ENCODE measurements at places on chromosomes 2 and 18. TPM values are rescaled to one million over a fixed set of nuclear protein-coding genes. Genes with fewer than 3 reads are reported as not detected.
A peak's percentile ranks its signal among the peaks of the same experiment; 100 is the strongest.

FSHR gene
- total RNA-seq, result 0.38 TPM

CIB4 gene
- total RNA-seq, result not detected

ARHGEF4 gene
- total RNA-seq, result 4.8 TPM

ARMC9 gene
- total RNA-seq, result 42.7 TPM

UGT1A9 gene
- not detected for total RNA-seq

LRP1B gene
- 2.5 TPM for total RNA-seq

FAM210A gene
- 18.0 TPM for total RNA-seq

DNA sequence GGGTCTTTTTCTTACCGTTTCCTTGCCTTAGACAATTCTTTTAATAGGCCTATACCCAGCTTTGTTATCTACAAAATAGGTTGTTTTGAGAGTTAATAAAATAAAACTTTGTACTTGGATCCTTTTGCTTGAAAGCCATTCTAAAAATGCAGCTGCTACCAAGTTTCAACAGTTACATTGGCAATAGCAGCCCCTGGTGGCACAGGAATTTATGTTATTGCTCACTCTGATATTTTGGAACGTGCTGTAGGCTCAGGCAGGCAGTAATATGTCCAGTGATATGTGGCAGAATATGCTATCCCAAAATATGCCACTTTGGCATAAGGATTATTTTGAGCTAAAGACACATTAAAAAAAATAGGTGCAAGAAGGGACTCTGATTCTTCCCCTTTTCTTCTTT is 6.7 kb upstream of the COMMD1 start:
- H3K27me3 ChIP-seq, result no peaks in the 10 kb centered on the region
- H3K4me3 ChIP-seq, result no peak overlapping the region
- H3K36me3 ChIP-seq, result no peaks in the 10 kb centered on the region
- DNase-seq, result no peak

- no peak overlapping the region for H3K27ac ChIP-seq
- no peaks in the 10 kb centered on the region for H3K27me3 ChIP-seq
- peaks cover 4% of the 10 kb centered on the region for H3K4me1 ChIP-seq
- H3K36me3 ChIP-seq, result no peaks in the 10 kb centered on the region
- no peak overlapping the region for H3K4me3 ChIP-seq
Measured at GRCh38 chr2:143933946-143934569, 585.9 kb downstream of the ZEB2 start.

- H3K27me3 ChIP-seq, result no peaks in the 10 kb centered on the region
- H3K4me1 ChIP-seq, result no peaks in the 10 kb centered on the region
- H3K4me3 ChIP-seq, result no peak overlapping the region
Measured at GRCh38 chr2:183903026-183903425, 695.3 kb upstream of the ZNF804A start.

DNA sequence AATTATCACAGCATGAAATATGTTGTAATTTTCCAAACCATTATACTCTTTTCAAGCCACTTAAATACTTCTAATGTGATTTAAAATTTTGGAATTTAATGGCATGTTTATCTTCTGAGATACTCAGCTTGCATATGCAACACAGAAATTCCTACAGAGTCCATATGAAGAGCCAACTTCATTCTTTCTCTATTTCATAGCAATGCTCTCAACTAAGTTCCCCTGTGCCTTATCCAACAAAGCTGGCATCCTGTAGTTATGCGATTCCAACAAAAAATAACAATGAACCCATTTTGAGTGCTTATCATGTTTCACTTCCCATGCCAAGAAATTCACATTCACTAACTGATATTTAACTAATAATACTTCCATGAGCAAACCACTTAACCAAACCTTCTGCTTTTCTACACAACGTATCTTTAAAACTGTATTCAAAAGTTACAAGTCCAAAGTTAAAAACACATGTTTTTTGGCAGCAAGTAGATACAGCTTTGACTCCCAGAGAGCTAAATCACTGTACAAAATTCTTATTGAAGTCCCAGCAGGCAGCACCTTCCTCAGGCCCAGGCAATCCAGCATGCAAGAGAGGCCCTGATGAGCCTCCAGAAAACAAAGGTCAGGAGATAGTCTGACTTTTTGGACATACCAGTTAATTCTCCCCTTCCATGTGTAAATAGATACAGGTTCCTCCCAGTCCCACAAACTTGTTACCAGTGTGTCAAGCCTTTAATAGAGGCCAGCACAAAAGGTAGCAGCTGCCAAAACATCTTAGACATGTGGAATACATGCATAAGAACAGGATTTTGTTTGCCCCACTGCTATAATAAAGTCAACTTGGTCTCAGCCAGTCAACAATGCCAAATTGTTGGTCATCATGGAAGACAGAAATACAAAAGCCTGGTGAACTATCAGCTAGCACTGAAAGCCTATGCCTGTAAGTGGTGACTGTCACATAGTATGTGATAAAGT is 113.1 kb upstream of the WDR75 start:
- H3K4me1 ChIP-seq, result peaks cover 11% of the 10 kb centered on the region
- peak; percentile 72 for DNase-seq
- no peaks in the 10 kb centered on the region for H3K36me3 ChIP-seq
- peak overlapping the region; percentile 51 for H3K27ac ChIP-seq

GRCh38 chr2:111654829-111655228 is 229.2 kb downstream of the ANAPC1 start:
- H3K4me1 ChIP-seq, result peaks cover 10% of the 10 kb centered on the region
- no peaks in the 10 kb centered on the region for H3K27me3 ChIP-seq
- H3K4me3 ChIP-seq, result no peak overlapping the region

DNA sequence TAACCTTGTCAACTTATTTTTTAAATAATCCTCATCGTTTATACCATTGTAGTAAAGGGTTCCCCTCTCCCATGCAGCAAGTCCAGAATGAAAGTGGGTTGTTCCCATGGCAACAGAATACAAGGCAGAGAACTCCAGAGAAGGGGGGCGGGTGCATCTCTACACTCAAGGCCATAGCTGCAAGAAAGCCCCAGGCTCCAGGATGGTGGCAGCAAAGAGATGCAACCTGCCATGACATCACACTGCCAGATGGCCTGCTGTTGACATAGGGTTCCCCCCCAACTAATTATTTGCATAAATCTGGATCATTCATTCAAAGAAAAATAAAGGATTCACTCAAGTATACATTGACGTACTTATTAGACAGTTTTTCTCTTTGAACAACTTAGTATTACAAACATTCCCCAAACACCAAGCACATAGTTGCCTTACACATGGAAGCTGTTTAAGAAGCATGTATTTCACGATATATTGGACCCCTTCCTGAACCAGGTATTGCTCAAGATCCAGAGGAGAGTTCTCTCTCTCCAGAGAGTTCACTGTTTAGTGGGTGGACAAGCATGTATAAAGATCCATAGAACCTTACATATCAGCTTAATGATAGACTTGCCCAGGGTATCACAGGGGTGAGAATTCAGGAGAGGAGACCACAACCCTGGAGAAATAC is 87.4 kb upstream of the KLF7 start:
- H3K36me3 ChIP-seq, result no peaks in the 10 kb centered on the region
- peak; percentile 31 for DNase-seq
- no peaks in the 10 kb centered on the region for H3K27me3 ChIP-seq

- no peaks in the 10 kb centered on the region for H3K27me3 ChIP-seq
- no peak overlapping the region for H3K27ac ChIP-seq
- peaks cover 29% of the 10 kb centered on the region for H3K36me3 ChIP-seq
- no peaks in the 10 kb centered on the region for H3K4me1 ChIP-seq
- DNase-seq, result no peak
Measured at GRCh38 chr2:46996300-46996843, 80.8 kb upstream of the MCFD2 start.

DNA sequence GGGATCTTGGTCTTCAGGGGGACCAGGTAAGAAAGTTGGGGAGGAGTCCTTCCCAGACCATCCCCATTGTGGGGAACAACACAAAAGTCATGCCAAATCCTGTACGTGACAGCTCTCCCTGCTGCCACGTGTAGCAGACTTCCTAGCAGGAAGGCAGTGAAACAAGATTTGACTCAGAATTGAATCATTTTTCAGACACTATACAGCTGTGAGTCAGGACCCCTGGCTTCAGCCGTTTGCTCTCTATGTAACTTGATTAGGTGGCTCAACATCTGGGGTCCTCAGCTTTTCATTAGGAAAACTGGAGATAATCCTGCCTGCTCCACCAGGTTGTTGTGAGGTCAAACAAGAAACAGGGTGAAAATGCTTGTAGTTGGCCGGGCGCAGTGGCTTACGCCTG is 32.9 kb upstream of the PDCL3 start:
- no peak for DNase-seq
- H3K27ac ChIP-seq, result no peak overlapping the region
- H3K27me3 ChIP-seq, result no peaks in the 10 kb centered on the region
- no peak overlapping the region for H3K4me3 ChIP-seq
- no peaks in the 10 kb centered on the region for H3K4me1 ChIP-seq
- no peaks in the 10 kb centered on the region for H3K36me3 ChIP-seq

- no peaks in the 10 kb centered on the region for H3K36me3 ChIP-seq
- H3K27ac ChIP-seq, result no peak overlapping the region
- H3K4me1 ChIP-seq, result no peaks in the 10 kb centered on the region
- no peaks in the 10 kb centered on the region for H3K27me3 ChIP-seq
Measured at GRCh38 chr18:66560094-66560493, 43.8 kb downstream of the CDH19 start.

DNA sequence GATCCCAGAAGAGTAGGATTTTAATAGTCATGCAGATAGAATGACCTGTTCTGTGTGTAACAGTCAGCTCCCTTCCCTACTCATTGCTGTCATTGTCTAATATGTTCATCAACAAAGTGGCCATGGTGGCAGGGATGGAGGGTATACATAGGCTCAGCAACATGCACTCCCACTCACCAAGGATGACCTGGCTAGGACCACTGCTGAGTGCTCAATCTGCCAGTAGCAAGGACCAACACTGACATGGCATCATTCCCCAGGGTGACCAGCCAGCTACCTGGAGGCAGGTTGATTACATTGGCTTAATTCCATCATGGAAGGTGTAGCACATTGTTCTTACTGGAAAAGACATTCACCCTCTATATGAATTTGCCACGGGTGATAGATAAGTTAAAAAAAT is 401.7 kb upstream of the CELF4 start:
- no peak overlapping the region for H3K4me3 ChIP-seq
- no peaks in the 10 kb centered on the region for H3K36me3 ChIP-seq
- H3K27me3 ChIP-seq, result no peaks in the 10 kb centered on the region
- no peaks in the 10 kb centered on the region for H3K4me1 ChIP-seq

DNA sequence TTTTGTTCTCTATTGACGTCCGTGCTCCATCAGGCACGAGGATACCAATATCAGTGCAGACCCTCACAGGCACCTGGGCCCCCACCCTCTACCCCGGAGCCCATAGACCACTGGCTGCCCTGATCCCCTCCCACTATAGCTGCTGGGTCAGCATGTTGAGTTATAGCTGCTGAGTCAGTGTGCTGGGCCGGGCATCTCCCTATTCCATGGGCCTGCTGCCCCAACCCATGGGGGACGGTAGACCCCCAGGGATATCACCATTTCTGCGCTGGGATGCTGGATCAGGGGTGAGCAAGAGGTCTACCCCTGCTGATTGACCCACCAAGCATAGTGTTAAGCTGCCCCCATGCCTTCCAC is 100.1 kb upstream of the ST3GAL5 start:
- no peak for DNase-seq
- H3K4me1 ChIP-seq, result peaks cover 2% of the 10 kb centered on the region
- no peak overlapping the region for H3K4me3 ChIP-seq
- H3K36me3 ChIP-seq, result no peaks in the 10 kb centered on the region
- H3K27ac ChIP-seq, result no peak overlapping the region
- H3K27me3 ChIP-seq, result no peaks in the 10 kb centered on the region

- no peak overlapping the region for H3K27ac ChIP-seq
- no peaks in the 10 kb centered on the region for H3K4me1 ChIP-seq
- no peaks in the 10 kb centered on the region for H3K27me3 ChIP-seq
- DNase-seq, result peak; percentile 54
Measured at GRCh38 chr2:48471048-48471474, 58.9 kb upstream of the STON1 start.

Measured in astrocyte (in vitro differentiated cells and primary cell).